ENCODE measurements at places on chromosomes 11 and 22. TPM values are rescaled to one million over a fixed set of nuclear protein-coding genes. Genes with fewer than 3 reads are reported as not detected.
A peak's percentile ranks its signal among the peaks of the same experiment; 100 is the strongest.

DNA sequence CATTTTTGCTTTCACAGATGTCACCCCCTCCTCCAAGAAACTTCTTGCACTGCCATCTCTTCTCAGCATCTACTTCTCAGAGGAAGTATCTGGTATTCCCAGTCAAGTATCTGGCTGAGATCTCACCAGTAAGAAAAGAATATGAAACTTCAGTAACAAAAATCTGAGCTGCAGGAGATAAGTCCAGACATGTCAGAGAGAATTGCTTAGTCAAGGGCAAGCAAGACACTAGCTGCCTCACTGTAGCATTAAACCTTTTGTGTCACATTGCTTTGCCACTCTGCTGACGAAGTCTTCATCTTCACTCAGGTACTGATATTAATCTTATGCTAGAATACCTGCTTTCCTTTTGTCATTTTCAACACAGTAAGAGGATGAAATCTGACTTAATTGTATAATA is 70.6 kb upstream of the ZC3H12C start:
- no peak for DNase-seq

DNA sequence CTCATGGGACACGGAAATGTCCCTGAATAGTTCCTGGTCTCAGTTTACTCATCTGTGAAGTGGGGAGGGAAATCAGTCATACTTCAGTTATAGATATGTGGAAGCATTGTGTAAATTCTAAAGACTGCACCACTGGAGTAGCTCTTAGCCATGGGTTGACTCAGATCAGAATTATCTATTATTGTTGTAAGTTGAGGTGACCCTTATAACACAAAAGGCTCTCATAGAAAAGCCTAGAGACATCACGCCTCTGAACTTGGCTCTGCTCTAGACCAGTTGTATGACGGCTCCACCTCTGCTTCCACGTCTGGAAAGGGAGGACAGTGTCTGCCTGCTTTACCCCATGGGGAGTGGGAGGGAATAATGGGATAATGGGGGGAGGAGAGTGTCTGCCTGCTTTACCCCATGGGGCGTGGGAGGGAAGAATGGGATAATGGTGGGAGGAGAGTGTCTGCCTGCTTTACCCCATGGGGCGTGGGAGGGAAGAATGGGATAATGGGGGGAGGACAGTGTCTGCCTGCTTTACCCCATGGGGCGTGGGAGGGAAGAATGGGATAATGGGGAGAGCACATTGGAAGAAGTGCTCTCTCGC is 98.2 kb downstream of the AMOTL1 start:
- no peak for DNase-seq

Gene GNAZ
- total RNA-seq, result 3.7 TPM

DNA sequence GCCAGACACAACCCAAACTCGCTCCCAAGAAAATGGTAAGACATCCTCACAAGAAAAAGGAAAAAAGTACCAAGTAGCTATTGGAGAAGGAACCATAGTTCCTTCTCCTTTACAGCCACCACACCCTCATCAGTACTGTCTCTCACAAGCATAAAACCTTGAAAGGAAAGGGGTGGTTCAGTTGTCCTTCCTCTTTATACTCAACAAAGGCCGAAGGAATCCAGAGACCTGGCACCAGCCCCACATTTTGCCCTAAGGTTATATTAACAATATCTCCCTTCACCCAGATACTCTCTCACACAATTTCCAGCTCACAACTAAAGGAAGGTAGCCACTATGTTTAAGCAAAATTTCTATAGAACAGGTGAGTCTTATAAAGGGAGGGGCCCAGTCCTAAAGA is 8.5 kb downstream of the FHIP1B start:
- DNase-seq, result no peak

DNA sequence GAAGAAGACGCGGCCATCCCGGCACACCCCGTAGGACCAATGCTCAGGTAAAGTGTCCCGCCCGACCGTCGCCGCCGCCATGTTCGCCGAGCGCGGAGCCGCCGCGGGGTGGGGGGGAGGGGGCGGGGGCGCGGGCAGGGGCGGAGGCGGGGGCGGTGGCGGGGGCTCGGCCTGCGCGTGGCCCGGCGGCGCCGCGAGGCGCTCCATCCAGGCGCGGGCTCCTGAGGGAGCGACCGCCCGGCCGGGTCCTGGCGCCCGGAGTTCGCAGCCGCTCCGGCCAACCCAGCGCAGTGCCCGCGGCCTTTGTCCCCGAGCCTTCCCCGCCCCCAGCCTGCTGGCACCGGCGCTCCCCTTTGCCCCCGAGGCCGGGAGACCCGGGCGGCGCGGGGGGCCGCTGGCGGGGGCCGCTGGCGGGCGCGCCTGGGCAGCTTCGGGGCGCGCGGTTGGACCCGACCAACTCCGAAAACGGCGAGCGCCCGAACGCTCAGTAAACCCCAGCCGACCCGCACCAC is at the start of gene PLEKHA7:
Gene PLEKHA7 (minus strand): TSS at position 94 of the 512 bp plus-strand sequence. CDS start 13 bp downstream, at position 81.
- DNase-seq, result peak; percentile 59

GRCh38 chr22:49525801-49526535 is 301.7 kb downstream of the BRD1 start:
- DNase-seq, result no peak

GRCh38 chr22:37633625-37634416 is 5.6 kb upstream of the SH3BP1 start:
- peak; percentile 88 for DNase-seq

GRCh38 chr11:96132437-96132836 is 208.5 kb upstream of the MTMR2 start:
- no peak for DNase-seq

Gene CCDC82
- total RNA-seq, result 6.1 TPM

Gene TMPRSS5
- total RNA-seq, result 0.21 TPM

Gene VSTM5
- total RNA-seq, result 0.15 TPM

Gene OR52I1
- not detected for total RNA-seq

Gene KRTAP5-4
- total RNA-seq, result not detected

Gene MUC2
- 0.03 TPM for total RNA-seq

- no peak for DNase-seq
Measured at GRCh38 chr11:120134931-120135228, 3.0 kb downstream of the TRIM29 start.

Gene HEPHL1
- total RNA-seq, result not detected

Measured in cardiac muscle cell (in vitro differentiated cells and primary cell).